Activated CD4-positive, alpha-beta memory T cell treated with anti-CD3 and anti-CD28 coated beads for 36 hours (primary cell): ENCODE measurements at places on chromosomes 4 and X. TPM values are rescaled to one million over a fixed set of nuclear protein-coding genes. Genes with fewer than 3 reads are reported as not detected.

GRCh38 chr4:48127682-48128404 lies 6.2 kb downstream of the TXK start:
- peak; percentile 93 for DNase-seq

GRCh38 chr4:139493176-139493575 lies 39.3 kb downstream of the RAB33B start:
- DNase-seq: no peak

DNA sequence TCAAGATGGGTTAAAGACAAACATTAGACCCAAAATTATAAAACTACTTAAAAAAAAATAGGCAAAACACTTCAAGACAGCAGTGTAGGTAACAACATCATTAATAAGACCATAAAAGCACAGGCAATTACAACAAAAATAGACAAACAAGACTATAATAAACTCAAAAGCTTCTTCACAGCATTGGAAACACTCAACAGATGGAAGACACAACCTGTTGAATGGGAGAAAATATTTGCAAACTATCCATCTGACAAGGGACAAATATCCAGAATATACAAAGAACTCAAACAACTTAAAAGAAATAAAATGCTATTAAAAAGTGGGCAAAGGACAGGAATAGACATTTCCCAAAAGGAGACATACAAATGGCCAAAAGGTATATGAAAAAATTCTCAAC lies 170.7 kb downstream of the HHIP start:
- DNase-seq: no peak

Gene UTP14A
- total RNA-seq: 29.9 TPM

GRCh38 chr4:76061982-76062381 lies 12.5 kb upstream of the ART3 start:
- no peak for DNase-seq

Gene PAGE1
- not detected for total RNA-seq

DNA sequence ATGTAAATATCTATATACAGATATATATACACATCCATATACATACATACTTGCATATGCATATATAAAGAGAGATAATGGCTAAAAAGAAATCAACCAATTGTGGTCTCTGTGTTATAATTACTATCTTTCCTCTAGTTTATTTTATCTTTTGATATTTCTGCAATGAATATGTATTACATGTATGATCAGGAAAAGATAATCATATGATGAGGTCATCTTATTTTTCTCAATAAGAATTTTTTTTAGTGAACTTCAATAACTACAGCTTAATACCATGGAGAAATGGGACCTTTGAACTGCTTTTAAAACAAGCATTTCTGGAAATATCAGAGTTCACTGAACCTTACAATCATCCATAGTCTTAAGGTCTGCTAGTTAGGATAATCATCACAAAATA lies 158.0 kb downstream of the HNRNPD start:
- no peak for DNase-seq

DNA sequence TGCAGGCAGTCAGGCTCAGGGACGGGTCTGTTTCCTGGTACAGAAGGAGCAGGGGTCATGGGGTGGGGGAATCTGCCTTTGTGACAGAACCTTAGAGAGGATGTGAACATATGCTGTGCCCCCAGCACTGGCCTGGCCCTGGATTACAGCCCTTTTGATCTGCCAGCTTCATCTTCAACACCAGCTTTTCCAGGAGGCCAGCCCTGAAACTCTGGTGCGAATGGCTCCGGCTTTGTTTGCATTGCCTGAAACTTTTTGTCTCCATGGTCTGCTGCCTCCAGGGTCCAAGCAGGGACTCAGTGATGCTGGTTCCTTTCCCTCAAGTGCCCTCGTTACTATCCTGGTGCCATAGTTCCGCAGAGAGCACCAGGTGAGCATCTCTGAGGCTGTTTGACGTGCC lies 2.1 kb downstream of the CNGA2 start:
- DNase-seq: no peak

DNA sequence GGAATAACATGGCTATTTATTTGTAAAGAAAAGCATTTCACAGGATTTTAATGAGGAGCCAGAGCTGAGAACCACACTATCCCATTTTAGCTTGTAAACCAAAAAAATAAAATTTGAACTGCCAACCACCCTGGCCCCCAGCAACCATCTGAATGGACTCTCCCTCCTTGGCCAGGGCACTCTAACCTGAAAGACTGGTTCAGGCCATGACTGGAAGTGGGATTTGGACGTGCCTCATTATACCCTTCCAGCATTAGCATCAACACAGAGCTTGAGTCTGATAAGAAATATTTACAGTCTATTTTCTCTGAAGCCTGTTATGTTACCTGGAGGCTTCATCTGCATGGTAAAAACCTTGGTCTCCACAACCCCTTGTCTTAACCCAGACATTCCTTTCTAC lies 30.0 kb downstream of the METAP1 start:
- no peak for DNase-seq

Gene FAM149A
- total RNA-seq: 0.40 TPM

Gene ESX1
- not detected for total RNA-seq

Gene FAM200B
- 8.3 TPM for total RNA-seq

Gene CDKL2
- 1.1 TPM for total RNA-seq

- DNase-seq: no peak
These were observed 49.6 kb downstream of the GRIA2 start for GRCh38 chr4:157270108-157270507.

DNA sequence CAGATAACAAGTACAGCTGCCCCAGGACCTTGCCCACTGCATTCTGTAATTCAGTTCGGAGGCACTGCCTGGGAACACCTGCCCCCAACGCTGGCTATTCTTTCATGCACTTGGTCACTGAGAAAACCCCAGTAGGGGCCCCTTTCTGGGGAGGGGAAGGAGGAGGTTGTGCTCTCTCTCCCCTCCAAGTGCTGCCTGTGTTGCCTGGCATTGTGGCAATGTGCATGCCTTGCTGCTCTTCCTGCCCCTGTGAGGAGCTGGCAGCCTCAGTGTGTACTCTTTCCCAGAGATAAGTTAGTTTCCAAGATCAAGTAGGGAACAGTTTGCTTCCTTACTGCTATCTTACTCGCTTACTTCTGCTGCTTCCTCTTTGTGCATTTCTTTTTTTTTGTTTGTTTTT lies 90.8 kb downstream of the AASDH start:
- no peak for DNase-seq

GRCh38 chr4:92304121-92304520 lies 355 bp downstream of the GRID2 start:
- DNase-seq: no peak

- no peak for DNase-seq
These were observed 725.4 kb upstream of the INTU start for GRCh38 chr4:126907389-126907788.

- no peak for DNase-seq
These were observed 16.5 kb upstream of the MXRA5 start for GRCh38 chrX:3362956-3363355.

Gene MAGEE2
- total RNA-seq: not detected

Gene KLHL15
- total RNA-seq: 9.7 TPM

- no peak for DNase-seq
These were observed 20.2 kb upstream of the TMEM184C start for GRCh38 chr4:147596981-147597380.

DNA sequence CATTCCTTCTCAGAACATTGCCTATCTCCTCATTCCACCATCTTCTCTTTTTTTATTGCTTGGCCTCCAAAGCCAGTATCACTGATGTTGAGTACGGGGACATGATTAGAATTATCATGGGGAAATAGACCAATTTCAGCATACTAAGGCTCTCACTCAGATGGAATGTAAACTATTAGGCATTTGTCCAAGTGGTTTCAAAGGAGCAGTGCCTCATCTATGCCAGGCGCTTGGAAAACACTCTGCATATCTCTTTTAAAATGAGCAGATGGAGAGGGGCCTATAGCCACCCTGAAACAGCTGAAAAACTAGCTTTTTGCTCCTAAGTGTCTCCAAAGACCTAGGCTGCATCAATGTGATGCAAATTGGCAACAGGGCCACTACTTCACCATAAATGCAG lies 150.8 kb upstream of the DIPK2B start:
- no peak for DNase-seq

DNA sequence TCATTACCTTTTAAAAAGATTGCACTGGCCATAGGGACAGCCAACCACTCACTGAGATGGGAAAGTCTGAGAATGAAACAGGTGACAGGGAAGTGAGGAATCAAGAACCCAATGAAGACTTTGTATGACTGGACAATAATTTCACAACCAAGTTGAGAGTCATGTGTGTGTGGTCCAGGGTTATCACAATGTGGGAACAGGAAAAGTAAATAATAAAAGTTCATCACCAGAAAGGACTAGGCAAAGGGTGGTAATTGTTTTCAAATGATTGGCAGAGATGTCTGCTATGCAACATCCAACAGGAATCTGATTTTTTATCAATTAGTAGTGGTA lies 129.3 kb downstream of the AMELX start:
- no peak for DNase-seq

GRCh38 chrX:106144755-106145639 lies 23.1 kb upstream of the PWWP3B start:
- DNase-seq: no peak

Gene MAPK10
- not detected for total RNA-seq

DNA sequence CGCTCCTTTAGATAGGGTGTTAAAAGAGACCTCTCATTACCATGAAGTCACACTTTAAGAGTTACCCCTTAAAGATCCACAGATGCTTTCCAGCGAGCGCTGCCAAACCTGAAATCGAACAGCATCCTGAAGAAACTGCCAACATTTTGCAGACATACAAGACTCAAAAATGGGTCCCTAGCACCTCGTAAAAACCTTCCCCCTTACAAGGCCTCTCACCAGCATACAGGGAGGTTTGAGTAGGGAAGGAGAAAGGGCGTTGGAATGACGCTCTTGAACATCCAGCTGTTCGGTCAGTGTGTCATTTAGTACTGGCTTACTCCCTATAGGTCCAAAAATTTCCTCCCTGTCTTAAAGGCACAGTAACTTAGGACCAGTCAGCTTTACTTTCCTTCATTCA lies 45.3 kb upstream of the PGRMC1 start:
- no peak for DNase-seq

- no peak for DNase-seq
These were observed 24.1 kb downstream of the TMEM271 start for GRCh38 chr4:552019-552418.

Gene PPP1R3F
- total RNA-seq: 8.1 TPM

Gene PHEX
- 2.1 TPM for total RNA-seq

GRCh38 chr4:78058591-78059523 lies 1.7 kb downstream of the FRAS1 start:
- peak; percentile 15 for DNase-seq

DNA sequence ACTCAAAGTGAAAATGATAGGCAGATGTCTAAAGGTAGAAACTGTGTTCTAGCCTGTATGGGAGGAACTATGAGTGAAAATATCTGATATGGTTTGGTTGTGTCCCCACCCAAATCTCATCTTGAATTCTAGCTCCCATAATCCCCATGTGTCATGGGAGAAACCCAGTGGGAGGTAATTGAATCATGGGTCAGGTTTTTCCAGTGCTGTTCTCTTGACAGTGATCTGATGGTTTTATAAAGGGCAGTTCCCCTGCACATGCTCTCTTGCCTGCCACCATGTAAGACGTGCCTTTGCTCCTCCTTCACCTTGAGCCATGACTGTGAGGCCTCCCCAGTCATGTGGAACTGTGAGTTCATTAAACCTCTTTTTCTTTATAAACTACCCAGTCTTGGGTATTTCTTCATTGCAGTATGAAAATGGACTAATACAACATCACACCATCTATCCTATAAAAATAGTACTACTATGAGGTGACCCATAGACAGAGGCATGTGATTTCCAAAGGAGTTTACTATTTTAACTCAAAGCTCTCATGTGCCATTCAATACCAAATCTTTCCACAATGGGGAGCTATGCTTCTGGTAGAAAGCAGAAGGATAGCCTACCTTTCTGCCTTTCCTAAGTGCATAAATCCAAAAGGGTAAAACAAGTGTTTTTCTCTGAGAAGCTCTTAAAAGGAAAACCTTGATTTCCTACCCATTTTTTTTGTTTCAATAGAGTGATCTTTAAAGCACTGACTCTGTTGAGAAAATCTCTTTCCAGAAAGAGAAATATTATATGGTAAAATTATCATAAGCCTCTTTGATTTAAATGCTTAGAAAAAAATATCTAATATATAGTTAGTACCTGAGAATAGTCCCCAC lies 38.8 kb downstream of the SEC31A start:
- DNase-seq: no peak

Gene KIF4A
- total RNA-seq: 26.4 TPM

- DNase-seq: peak; percentile 41
These were observed 123.4 kb downstream of the ASB9 start for GRCh38 chrX:15146515-15146914.

GRCh38 chrX:47578692-47579091 lies 3.5 kb upstream of the TIMP1 start:
- no peak for DNase-seq

GRCh38 chr4:154858166-154858565 lies 77.1 kb downstream of the RBM46 start:
- no peak for DNase-seq

DNA sequence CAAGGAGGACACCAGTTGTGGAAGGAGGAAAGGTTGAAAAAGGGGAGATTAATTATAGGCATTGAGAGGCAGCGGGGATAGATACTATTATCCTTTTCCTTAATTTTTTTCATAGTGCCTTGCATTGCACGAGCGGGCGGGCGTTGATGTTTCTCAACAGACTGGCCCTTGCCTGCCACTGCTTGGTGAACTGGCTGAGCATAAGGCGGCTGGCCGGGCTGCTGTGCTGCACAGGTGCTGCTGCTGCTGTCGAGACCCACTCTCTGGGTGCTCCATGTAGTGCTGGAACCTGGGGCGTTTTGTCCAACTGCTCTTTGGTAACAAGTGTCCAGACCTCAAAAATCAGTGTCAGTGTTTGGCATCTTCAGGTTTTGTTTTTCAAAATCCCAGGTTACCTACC lies 83.3 kb upstream of the PAQR3 start:
- no peak for DNase-seq

DNA sequence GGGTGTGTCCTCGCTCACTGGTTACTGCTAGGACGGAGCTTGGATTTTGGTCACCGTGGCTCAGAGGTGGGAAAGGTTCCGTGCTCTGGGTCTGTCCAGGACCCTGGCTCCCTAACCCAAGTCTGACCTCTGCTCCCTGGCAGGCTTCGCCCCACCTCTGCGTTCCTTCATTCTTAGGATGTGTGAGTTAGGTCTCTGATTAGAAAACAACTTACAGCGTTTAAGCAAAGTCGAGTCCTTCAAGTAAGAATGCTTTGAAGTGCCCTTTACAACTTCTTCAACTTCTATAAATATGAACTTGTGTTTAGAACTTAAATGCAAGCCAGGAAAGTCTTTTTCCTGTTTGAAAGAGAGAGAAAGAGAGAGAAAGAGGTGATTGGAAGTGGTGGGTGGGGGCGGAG lies 891 bp downstream of the TLR2 start:
- no peak for DNase-seq

- no peak for DNase-seq
These were observed 73.4 kb upstream of the MAGEB2 start for GRCh38 chrX:30141966-30142365.

DNA sequence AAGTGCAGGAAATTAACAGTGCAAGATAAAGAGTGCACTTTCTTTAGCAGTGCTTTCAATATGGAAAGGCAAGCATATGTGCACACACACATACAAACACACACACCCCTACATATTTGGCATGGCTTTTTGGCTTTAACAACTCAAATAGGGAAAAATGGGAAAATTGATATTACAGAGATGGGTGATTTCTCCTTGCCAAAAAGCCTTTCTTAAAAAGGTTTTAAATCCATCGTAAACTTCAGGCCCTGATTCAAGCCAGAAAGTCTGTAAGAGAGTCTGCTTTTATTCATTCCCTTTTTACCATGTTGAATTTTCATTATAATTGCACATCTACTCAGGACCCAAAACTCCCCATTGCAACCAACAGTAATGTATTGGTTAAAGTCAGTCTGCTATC lies 612.0 kb upstream of the ACTRT1 start:
- DNase-seq: no peak

Gene ADH1A
- not detected for total RNA-seq
